Inflammatory macrophage (primary cell): ENCODE measurements at places on chromosomes 7 and 10.

DNA sequence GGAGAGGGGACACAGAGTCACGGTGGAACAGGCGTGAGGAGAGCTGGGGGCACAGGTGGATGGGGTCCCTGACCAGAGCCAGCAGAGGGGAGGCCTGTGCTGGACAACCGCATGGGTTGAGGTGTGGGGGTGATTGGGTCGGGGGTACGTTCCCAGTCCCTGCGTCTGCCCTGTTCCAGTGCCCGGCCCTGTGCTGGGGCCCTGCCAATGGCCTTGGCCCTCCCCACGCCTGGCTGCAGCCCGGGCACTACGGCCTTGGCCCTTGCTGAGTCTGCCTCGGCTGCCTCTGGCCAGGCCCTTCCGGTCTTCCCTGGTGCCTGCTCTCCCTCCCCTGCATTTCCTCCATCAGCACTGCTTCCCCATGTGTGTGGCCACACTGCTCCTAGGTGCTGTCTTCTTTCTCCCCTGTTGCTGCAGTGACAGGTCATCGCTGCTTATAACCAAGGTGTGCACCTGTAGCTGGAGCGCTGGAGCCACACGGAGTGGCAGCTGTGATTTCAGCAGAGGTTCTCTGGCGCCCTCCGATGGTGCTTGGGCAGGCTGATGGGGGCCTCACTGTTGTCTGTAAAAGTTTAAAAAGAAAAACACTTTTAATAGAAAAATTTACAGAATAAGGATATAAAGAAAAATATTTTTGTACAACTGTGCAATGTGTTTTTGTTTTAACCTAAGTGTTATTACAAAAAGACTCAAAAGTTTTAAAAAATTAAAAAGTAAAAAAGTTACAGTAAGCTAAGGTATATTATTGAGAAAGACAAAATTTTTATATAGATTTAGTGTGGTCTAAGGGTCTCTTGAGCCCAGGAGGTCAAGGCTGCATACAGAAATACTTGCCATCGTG, 45.2 kb upstream of the BHLHA15 start:
- peak; percentile 39 for DNase-seq

DNA sequence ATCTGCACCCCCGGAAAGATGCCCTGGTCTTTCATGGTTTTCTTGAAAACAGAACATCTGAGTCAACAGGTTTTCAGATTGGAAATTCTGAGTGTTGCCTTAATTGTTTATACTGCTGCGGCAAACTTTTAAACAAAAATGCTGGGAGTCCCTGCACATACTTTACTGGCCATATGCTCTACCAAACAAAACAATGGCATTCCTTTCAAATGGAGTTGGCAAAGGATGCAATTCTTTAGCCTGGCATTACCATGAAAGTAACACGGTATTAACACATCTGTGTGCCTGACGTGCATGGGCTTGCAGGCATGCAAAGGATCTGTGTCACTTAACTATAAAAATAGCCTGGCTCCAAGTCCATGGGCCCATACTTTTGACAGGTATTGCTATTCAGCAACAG, 4.2 kb downstream of the INHBA start:
- no peak for DNase-seq

- peak; percentile 20 for DNase-seq
Measured at GRCh38 chr7:104207348-104207730, 474 bp downstream of the ORC5 start.

DNA sequence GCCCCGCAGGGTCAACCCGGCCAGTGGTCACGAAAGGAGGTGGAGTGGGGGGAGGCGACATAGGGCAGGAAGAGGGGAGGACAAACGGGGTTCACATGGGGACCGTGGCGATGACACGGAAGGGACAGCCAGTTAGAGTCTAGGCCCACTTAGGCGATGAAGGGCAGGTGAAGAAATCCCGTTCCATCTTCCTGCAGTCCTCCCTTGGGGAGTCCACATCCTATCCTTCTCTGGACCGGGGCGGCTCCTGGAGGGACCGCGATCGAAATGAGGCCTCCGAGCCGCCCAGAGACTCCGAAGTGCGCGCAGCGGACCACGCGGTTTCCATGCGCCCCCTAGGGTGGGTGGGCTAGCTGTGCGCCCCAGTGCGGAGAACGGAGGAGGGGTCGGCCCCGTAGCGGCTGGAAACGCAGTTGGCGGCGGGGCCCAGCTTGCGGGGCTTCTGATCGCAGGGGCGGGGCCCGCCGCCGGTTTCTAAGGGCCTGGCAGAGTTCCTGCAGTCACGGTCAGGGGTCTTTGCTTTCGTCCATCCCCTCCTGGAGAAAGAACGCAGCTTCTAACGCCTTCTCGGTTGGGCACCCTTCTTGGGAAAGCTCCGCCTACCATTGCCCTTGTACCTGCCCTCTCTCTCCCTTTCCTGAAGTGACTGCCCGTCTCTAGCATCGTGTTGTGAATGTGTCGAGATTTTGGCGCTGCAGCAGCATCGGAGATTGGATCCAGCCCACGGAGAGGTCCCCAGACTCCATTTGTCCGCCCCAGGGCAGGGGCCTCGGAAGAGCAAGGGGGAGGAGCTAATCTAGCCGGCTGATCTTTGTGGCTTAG, 17.9 kb upstream of the TMEM225B start:
- DNase-seq = no peak

- DNase-seq = no peak
Measured at GRCh38 chr10:70312972-70313371, 29.2 kb upstream of the NPFFR1 start.

DNA sequence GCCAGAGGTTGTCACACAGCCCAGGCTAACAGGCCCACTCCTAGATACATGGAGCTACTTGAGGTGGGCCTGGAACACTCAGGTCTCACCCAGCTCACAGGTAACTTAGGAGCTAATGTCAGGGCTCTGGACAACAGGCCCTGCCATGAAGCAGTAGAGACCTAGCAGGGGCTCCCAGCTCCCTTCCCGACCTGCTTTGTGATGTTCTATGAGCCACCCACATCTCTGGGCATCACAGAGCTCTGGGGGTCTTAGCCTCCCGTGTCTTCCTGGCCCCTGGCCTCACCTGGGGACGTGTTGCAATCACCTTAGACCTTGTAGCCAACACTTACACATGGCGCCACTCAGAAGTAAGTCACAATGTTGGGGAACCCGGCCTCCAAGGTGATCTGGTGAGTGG, 12.4 kb downstream of the WDFY4 start:
- DNase-seq = no peak

GRCh38 chr7:76315364-76315763, 12.9 kb downstream of the HSPB1 start:
- peak; percentile 68 for DNase-seq

GRCh38 chr7:94649450-94649849, 6.5 kb downstream of the SGCE start:
- DNase-seq = no peak

DNA sequence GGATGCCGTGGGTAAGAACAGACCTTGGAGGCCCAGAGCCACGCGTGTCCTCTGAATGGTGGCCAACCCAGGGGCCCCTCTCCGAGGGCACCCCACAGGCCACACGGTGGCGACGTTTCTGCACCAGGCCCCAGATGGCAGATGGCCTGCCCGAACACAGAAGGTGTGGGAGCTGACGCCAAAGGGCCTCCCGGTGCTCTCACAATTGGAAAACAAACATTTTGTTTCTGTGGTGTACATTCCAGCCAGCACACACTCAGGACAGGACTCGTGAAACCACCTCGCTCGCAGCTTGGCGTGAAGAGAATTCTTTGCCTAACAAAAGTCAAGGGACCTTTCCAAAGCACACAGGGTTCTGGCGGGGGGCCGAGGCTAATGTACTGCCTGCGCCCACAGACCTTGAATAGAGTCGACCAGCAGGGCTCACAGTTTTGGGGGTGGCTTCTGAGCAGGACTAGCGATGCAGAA, 112.1 kb downstream of the FAM53B start:
- DNase-seq = peak; percentile 31

DNA sequence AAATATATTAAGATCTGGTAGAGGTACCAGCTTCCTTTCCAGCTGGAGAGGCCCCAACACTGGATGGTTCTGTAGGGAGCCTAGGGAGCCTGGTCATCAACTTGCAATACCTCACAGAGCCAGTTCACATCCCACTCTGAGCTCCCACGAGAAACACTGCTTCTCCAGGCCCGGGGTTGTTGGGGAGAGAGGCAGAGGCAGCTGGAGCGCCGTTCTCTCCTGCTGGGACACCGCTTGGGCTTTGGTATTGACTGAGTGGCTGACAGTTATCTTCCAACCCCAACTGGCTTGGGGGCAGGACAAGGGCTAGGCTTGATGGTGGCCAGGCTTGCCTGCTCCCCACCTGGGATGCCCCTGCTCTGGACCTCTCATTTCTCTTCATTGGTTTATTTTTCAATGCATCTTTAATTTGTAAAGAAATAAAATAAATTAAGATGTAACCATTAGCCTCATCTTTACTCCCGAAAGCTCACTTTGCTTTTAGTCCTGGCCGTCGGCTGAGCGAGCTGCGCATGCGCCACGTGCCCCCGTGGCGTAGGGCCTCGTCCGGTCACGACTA, 10.0 kb upstream of the CHCHD1 start:
- DNase-seq = peak; percentile 83

- DNase-seq = peak; percentile 95
Measured at GRCh38 chr10:14954001-14954770, at the start of gene DCLRE1C. TSS of gene DCLRE1C (minus strand) at chr10:14954096. CDS start at chr10:14954010, 86 bp downstream.

GRCh38 chr10:24448351-24448999, 239.5 kb downstream of the KIAA1217 start:
- no peak for DNase-seq

- no peak for DNase-seq
Measured at GRCh38 chr7:27148031-27148755, 619 bp upstream of the HOXA6 start.

DNA sequence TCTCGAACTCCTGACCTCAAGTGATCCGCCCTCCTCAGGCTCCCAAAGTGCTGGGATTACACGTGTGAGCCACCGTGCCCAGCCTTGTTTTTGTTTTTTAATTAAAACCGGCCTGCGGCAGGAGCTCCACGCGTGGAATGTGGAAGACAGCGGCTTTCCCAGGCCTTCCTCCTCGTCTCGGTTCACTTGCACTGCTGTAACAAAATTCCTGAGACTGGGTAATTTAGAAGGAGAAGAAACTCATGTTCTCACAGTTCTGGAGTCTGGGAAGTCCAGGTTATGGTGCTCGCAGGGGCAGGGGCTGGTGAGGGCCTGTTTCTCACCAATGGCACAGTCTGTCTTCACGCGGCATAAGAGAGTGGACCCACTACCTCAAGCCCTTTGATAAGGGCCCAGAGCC, 14.4 kb upstream of the CRYGN start:
- DNase-seq = no peak

- peak; percentile 86 for DNase-seq
Measured at GRCh38 chr7:84218681-84219080, 24.1 kb upstream of the SEMA3A start.

DNA sequence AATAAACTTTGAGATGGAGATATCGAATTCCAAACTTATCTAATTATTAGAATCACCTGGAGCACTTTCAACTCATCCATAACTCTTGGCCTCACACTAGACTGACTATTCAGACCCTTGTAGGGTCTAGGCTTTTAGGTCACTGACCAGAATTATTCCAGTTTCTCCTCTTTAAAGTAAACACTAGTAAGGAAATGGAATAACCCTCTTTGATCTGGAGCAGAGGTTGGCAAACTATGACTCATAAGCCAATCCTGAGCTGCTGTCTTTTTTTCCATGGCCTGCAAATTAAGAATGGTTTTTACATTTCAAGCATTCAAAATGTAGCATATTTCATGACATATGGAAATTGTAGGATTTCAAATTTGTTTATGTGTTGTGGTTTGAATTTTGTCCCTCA, 1601.9 kb downstream of the REEP3 start:
- DNase-seq = no peak

- DNase-seq = no peak
Measured at GRCh38 chr7:91311839-91312238, 47.6 kb downstream of the FZD1 start.
